ENCODE measurements at places on chromosomes 4 and X.

DNA sequence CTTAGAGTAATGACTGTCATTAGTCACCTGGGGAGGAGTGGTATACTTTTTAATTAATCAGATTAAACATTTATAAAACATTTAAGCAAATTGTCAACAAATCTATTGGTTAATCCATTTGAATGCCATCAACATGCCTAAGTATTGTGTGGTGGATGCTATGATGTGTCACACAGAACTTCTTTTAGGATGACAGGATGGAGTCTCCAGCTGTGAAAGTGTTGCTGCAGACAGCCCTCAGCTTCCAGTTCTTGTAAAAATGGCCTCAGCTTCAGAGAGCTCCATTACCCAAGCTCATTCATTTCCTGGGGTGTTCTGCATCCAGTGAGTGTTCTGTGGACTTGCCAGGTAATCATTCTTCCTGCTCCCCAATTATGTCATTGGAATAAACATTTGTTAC, 74.3 kb upstream of the CLNK start:
- DNase-seq = no peak

DNA sequence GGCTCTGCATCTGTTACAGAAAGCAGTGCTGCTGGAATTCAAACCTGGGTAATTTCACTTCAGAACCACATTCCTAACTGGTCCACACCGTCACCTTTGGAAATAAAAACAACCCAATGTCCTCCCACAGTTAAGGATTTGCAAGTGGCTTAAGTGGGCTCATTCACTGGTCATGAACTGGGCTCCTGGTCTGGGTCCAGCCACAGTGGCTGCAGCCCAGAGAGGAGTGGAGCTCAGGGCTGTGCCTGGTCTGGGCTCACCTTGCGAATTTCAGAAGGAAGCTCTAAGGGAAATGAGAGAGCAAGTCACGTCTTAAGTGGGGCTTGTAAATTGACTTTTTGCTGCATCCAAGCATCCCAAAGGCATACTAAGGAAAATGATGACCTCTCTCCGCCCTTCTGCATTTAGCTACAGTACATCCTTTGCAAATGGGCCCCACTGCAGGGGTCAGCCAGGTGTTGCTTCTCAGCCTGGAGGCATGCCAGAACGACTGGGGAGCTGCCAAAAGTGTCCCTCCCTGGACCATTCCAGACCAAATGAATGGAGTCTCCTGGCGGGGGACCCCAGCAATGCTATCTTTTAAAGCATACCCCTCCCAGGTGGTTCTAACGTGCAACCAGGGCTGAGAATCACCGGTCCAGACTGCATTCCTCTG, 25.6 kb upstream of the CRMP1 start:
- DNase-seq = no peak

DNA sequence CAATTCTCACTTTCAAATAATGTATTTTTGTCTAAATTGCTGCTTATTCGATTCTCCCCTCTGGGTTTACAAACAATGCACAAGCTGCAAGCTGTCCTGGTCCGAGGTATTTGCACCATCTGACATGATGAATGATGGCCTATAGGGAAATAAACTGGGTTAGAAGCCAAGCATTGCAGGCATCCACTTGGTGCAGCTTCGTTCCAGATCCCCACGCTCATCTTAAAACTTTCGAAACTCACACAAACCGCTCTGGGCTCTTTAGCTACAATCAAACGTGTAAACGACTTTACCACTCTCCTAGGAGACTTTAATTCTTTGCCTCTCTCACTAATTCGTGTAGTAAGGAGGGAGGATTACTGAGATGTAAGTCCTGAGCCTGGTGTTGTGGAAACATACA, 19.0 kb downstream of the PHKA2 start:
- no peak for DNase-seq

DNA sequence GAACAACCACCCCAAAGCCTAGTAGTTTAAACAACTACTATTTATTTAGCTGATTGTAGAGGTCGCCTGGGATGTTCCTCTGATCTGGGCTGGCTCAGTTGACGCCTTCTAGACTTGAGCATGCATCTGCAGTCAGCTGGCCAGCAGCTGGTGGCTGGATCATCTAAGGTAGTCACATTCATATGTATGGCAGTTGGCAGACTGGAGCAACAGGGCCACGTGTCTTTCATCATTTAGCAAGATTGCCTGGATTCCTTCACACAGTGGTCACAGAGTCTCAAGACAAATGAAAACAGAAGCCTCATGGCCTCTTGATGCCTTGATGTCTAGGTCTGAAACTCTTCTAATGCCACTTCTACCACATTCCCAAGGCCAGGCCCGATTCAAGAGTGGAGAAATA, 220.6 kb upstream of the S100G start:
- no peak for DNase-seq

DNA sequence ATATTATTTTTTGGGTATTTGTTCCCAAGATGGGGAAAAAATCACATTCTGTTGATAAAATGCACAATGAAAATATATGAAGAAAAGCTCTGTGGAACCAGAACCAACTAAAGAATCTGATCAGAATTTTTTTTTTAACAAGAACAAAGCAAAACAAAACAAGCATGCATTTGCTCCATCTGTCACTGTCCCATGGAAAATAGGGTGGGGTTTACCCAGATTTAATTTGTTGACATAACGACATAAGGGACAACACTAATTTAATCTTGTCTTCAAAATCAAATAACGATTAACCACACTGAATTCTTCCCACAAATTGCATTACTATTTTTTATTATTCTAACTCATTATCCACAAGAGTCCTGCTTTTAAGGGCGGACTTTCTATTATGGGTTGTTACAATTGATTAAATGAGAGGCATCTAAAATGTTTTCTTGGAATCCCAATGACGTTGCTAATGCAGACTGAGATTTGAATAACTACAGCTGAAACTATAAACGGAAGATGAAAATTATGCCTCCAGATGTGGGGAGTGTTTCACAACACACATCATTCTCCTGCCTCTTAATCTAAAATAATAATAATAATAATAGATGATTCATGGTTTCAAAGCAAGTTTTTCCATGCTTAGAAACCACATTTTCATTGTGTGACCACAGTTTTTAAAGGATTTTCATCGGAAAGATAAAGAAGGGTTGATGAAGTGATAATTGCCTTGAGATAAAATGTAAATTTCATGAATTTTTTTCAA, 307.0 kb upstream of the CPEB2 start:
- no peak for DNase-seq

All from activated T-cell treated with anti-CD3 and anti-CD28 coated beads for 4 hours (primary cell).